Natural killer cell (primary cell): ENCODE measurements at places on chromosomes 16 and 17.

DNA sequence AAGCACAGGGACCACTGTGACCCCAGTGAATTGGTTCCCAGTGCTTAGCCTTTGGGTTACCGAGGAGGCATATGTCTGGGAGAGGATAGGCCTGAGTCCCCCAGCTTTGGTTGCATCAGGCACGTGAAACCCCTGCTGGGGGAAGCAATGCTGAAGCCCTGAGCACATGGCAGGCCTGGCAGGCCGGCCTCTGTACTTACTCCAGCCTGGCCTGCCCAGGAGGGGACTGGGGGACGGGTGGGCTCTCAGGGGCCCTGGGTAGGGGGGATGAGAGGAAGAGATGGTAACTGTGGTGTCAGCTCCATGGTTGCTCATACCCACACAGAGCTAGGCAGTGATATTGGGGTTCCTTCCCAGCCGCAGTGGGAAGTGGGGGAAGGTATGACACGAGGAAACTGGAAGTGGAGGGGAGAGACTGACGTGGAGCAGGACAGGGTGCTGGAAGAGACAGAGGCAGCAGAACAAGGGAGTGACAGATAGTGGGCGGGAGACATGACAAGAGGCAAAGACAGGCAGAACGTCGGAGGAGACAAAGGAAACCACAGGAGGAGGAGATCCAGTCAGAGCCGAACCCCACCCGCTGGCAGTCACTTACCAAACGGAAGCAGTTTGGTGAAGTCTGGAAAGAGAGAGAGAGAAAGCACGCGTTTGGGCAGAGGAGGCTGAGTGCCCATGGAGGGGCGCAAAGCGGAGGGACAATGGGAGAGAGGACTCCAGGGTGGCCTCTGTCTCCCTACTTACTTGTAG is 9.1 kb downstream of the TMEM208 start:
- no peak for DNase-seq

DNA sequence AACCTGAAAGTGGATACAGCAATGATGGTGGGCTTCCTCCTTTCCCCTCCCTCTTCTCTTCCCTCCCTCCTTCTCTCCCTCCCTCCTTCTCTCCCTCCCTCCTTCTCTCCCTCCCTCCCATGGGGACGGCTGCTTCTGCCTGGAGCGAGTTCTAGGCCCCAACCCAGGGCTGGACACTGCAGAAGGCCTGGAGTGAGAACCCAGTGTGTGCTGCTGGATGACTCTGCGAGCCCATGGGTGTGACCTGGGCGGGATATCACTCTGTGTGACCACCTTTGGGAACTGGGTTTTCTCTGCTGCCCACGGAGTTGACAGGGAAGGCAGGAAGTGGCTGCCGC is 242.6 kb upstream of the GSE1 start:
- no peak for DNase-seq

- DNase-seq = no peak
Measured at GRCh38 chr16:74071996-74072535, 224.5 kb upstream of the PSMD7 start.

DNA sequence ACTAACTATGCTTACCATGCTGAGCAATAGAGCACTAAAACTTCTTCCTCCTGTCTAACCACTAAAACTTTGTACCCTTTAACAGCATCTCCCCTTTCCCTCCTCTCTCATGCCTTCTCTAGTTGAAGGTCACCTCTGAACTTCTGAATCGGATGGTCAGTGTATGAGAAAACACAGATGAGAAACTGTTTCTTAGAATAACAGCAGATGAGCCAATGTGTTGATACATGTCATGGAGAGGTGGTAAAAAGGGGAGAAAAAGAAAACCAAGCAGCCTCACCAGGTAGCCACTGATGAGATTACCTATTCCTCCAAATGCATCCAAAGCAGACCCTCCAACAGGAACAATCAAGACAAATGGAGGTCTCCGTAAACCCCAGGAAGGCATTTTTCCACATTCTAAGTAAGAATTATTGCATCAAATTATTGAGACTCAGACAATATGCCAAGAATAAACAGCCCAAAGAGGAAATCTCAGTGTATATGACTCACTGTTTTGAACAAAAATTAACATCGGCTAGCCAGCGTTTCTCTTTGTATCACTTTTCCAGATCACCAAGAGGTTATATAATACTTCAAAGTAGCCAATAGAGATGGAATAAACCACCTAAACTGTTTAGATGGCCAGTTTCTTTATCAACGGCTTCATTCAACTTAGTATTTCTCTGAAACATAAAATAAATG is 793.3 kb upstream of the SOX9 start:
- DNase-seq = no peak

DNA sequence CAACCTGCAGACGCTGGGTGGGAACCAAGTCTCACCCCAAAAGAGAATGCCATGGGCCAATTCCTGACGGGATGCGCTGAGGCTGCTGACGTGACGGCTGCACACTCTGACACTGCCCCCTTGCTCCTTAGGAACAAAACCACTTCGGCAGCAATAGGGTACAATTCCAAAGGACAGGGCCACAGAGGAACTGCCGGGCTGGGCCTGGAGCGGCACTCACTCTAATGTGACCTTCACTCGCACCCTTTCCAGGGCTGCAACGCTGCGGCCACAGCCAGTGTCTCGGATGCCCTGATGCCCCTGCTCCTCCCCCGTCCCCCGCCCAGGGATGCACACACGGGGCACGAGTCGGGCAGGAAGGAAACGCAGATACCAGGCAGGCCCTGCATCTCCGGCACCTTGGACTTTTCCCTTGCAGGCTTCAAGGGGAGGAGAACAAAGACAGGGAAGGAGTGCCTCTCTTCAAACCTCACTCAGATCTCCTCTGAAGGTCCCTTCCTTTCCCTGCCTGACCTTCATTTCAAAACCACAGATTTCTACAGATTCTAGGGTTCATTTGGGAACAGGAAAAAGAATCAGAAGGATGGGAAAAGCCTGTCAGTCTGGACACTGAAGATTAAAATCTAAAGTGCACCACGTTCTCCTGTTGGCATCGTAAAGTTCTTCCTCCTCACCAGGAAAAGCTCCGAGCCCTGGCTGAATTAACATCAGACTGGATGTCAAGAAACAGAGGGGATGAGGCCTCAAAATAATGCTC is 2.3 kb downstream of the PITPNA start:
- DNase-seq = no peak

GRCh38 chr16:25501530-25502255 is 190.1 kb upstream of the HS3ST4 start:
- no peak for DNase-seq

- DNase-seq = no peak
Measured at GRCh38 chr17:32912218-32912897, 15.6 kb upstream of the TMEM98 start.

DNA sequence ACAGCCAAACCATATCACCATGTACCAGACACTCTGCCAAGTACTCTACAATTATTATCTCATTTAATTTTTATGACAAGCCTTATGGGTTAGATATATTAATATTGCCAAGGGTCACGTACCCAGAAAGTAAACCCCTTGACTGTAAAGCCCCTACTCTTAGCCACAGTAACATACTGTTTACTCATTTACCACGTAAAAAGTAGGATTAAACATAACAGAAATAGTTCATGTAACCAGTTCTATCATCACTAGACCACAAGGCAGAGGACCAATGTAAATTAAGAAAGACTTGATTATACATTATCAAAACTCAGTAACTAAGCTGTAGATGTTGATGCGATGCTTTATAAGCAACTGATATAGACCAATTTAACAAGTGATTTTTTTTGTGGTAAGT is 101.5 kb upstream of the CNTNAP4 start:
- DNase-seq = no peak

DNA sequence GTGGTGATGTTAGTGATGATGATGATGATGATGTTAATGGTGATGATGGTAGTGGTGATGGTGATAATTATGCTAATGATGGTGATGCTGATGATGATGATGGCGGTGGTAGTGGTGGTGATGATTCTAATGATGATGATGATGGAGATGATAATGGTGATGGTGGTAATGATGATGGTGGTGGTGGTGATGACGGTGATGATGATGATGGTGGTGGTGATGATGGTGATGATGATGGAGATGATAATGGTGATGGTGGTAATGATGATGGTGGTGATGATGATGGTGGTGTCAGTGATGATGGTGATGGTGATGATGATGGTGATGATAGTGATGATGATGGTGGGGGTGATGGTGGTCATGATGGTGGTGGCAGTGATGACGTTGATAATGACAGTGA is 132.5 kb downstream of the DNAH9 start:
- no peak for DNase-seq

DNA sequence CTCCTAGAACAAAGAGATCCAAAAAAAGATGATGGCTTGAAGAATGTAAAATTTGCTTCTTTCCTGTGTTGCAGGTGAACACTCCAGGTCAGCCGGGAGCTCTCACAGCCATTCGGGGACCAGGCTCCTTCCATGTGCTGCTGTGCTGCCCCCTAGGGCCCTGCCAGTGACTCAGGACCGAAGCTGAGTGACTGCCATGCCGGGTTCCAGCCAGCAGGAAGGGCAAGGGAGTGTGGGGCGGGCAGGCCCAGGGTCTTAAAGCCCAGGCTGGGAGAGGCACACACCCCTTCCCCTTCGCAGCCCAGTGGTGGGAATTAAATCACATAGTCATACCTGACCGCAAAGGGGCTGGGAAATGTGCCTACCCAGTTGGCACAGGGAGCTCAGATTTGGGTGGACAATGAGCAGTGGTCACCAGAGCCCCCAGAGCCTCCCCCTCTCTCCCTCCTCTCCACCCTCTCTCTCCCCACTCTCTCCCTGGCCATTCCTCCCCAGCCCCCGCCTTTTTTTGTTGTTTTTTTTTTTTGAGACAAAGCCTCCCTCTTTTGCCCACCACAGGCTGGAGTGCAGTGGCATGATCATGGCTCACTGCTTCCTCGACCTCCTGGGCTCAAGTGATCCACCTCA is 11.5 kb downstream of the EPOP start:
- no peak for DNase-seq

- DNase-seq = peak; percentile 16
Measured at GRCh38 chr17:60640503-60640902, 37.1 kb upstream of the BCAS3 start.

- DNase-seq = no peak
Measured at GRCh38 chr16:79263425-79263824, 337.1 kb downstream of the MAF start.

- no peak for DNase-seq
Measured at GRCh38 chr17:2709183-2709661, 2.3 kb downstream of the CLUH start.

DNA sequence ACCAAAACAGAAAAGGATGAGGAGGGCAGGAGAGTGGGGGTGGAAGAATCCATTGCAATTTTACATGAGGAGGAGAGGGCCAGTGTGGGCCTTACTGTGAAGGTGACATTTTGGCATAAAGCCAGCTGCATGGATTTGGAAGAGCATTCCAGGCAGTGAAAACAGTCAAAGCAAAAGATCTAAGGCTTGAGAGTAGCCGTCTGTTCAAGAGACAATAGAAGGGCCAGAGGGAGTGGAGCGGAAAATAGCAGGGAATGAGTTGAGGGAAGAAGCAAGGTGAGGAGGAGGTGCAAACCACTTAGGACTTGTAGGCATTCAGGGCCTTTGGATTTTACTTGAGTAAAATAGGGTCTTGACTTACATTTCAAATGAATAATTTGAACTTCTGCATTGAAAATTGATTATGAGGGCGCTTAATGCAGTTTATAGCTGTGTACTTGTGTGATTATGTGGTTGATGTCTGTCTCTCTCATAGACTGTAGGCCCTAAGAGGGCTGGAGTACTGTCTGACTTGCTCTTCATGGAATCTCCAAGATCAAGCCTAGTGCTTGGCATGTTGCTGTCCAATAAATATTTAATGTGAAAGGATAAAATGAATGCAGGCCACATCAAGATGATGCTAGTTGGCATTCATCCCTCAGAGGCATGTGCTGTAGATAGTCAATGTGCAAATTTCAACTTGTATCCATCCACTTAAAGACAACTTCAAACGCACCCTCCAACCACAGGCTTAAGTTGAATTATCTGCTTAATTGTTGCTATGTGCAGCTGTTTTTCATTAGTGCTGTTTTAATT is 772.1 kb upstream of the RBFOX1 start:
- no peak for DNase-seq

- no peak for DNase-seq
Measured at GRCh38 chr17:31357839-31358394, 33.6 kb upstream of the RAB11FIP4 start.

GRCh38 chr16:4552541-4552940 is 3.6 kb upstream of the C16orf96 start:
- DNase-seq = no peak

GRCh38 chr17:7014995-7015958 is 2.9 kb downstream of the RNASEK start:
- peak; percentile 81 for DNase-seq

DNA sequence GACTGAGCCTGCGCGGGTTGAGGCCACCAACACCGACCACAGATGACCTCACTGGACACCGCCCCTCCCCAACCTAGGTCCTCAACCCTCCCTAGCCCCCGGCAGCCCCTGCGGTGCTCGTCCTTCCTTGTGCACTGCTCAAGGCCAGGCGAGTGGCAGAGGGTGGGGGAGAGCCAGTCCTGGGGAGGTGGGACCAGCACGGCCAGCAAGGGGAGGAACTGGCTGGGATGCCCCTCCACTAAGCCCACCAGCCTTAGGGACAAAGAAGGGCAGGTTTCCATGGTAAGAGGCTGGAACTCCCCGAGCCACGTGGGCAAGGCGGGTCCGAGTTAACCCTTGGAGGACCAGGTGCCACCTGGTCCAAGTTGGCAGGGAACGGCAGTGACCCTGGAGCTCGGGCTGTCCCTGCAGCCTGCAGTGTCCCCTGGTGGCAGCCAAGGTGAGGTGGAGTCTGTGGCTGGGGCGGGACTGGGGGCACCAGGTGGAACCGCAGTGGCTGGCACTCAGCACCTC is 9.2 kb downstream of the FSCN2 start:
- DNase-seq = no peak

GRCh38 chr16:61921373-61921772 is 114.9 kb downstream of the CDH8 start:
- DNase-seq = no peak

GRCh38 chr16:81707411-81708265 is 71.5 kb upstream of the PLCG2 start:
- DNase-seq = no peak

DNA sequence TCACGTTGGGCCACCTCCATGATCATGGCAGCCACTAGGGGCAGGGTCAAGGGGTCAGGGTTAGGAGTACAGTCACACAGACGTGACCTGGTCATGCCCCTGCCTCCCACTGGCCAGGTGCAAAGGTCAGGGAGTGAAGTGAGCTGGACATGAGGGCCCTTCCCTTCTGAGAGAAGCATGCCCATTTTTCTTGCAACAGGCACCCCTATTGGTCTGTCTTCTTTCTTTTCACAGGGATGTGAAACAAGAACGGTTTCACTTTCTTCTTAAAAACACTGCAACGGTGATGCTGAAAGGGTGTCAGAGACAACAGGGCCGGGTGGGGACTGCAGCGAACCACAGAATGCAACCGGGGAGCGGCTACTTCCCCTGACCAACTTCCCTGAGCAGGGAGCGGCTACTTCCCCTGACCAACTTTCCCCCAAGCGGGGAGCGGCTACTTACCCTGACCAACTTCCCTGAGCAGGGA is 52.1 kb upstream of the DOC2B start:
- no peak for DNase-seq

DNA sequence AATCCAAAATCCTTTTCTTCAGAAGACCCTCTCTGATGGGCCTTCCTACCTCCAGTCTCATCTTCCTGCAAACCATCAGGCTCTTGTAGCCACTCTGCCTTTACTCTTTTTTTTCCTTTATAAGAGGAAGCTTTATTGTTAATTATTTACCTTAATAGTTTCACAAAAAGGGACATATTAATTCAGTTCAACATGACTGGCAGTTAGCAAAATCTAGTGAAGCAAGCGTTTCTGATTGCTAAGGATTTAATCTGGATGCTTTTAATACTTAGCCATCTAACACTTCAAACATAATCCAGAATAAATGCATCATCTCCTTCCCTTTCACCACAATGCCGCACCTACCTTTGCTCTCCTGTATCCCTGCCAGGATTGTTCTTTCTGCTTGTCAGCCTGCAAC is 62.0 kb downstream of the SPACA3 start:
- DNase-seq = no peak
